Mesenteric fat pad (tissue), 1 donor: ENCODE measurements at places on chromosomes 2 and 18. TPM values are rescaled to one million over a fixed set of nuclear protein-coding genes. Genes with fewer than 3 reads are reported as not detected.

REG1B gene
- 2.6 TPM for total RNA-seq

PGAP1 gene
- total RNA-seq = 14.6 TPM

GDF7 gene
- 1.2 TPM for total RNA-seq

ZSWIM2 gene
- 1.2 TPM for total RNA-seq

MROH2A gene
- total RNA-seq = not detected

UGT1A3 gene
- not detected for total RNA-seq

SPC25 gene
- total RNA-seq = 0.32 TPM

EGR4 gene
- not detected for total RNA-seq

HOXD8 gene
- 13.3 TPM for total RNA-seq

LRRC30 gene
- total RNA-seq = not detected

SIX3 gene
- not detected for total RNA-seq

WDCP gene
- total RNA-seq = 7.2 TPM

RAB6C gene
- not detected for total RNA-seq

IKZF2 gene
- 7.6 TPM for total RNA-seq
